ENCODE measurements at places on chromosomes 3 and 15.

DNA sequence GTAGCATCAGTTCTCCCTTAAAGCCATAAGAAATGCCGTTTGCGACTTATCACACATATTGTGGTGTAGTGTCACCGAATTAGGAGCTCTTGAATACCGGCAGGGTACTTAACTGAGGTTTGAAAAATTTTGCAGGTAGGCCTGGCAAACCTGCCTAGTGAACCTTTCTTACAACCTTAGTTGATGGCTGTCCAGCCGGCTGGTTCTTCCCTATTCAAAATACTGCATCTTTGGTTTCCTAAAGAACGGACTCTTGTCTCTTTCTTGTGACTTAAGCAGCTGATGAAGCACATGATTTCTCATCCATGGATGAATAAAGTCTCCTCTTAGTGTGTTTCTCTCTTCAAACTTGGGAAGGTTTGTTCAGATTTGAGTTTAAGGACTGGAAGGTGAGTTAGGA lies 1.5 kb downstream of the RAB7A start:
- no peak for DNase-seq

GRCh38 chr3:125024817-125025216 lies 31.0 kb downstream of the HEG1 start:
- DNase-seq, result no peak

GRCh38 chr3:144265542-144266100 lies 294.0 kb downstream of the DIPK2A start:
- DNase-seq, result no peak

DNA sequence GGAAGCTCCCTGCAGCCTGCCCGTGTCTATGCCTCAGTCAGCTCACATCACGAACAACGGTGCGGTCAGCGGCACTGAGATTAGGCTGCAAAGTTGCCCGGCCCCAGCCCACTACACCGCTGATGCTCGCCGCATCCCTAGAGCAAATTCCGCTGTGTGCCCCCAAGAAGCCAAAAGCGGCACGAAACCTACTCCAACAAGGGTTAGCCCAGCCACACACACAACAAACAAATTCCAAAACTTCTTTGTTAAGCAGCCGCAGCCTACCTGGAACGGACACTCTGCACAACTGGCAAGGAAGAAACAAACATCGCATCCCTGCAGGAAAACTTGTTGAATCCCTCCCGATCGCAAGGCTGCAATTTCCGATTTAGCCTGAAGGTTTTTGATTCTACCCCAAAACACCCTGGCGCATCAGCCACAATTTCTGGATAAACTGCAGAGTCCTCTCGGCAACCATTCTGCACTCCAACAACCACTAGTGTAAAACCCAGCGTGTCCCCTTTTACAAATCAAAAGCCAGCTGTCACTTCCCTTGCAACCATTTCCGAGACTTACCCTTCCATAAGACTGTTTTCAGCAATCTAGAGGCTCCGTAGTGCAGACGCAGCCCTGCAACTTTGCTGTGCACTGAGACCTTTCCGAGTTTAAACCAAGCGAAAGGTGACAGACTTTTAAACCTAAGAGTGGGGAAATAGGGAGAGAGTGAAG lies 449 bp downstream of the ROBO1 start:
- no peak for DNase-seq

GRCh38 chr3:50237133-50237651 lies 1.2 kb downstream of the GNAI2 start:
- peak; percentile 62 for DNase-seq

DNA sequence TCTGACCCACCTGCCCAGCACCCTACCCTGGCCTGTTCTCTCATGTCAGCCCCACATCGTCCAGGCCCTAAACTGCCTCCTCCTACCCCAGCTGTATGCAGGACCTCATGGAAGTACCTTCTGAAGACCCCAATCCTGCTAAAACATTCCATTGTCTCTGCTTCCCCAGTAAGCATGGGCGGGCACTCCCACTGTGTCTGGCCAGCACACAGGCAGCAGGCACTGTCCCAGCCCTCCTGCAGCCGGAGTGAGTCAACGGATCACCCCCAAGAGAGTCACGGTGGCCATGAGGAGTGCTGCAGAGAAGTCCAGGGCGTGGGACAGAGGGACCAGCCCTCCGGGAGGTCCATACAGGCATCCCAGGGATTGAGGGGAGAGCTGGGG lies 36.4 kb upstream of the SLCO2A1 start:
- DNase-seq, result no peak
